ENCODE measurements at places on chromosomes 3 and 15.

DNA sequence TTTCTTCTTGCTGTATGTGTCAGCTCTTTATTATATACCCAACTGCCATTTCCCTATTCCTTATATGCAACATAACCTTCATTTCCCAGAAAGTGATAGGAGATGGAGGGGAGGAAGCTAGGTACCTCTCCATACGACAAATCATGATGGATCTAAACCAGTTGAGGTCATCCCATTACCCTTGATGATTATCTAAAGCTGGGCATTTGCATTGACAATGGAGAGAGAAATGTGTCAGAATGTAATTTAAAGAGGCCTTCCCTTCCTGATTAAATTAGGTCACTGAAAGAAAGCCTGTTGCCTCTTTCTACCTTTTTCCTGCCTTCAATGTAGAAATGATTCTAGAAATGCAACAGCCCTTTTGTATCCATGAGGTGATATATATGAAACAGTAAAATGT, 81.9 kb downstream of the SUCNR1 start:
- no peak for DNase-seq

GRCh38 chr3:116077557-116077956, 367.7 kb downstream of the LSAMP start:
- no peak for DNase-seq

- no peak for DNase-seq
Observed at GRCh38 chr3:55782351-55782750, 295.2 kb upstream of the WNT5A start.

DNA sequence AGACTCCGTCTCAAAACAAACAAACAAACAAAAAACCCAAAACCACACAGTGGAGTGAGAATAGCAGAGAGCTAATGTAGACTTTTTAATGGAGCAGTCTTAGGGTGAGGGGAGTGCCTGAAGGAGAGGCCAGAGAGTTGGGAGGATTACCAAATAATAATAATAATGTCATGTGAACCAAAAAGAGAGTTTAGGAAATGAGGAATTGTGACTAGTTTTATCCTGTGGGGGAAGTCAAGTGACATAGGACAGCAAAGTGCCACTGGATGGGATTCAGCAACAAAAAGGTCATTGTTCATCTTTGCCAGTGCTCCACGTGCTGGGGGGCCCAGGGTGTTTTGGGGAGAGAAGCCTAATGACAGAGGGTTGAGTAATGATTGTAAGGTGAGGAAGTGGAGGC, 12.9 kb downstream of the GPR87 start:
- DNase-seq = no peak

GRCh38 chr3:66971891-66972551, 26.1 kb upstream of the KBTBD8 start:
- peak; percentile 73 for DNase-seq

DNA sequence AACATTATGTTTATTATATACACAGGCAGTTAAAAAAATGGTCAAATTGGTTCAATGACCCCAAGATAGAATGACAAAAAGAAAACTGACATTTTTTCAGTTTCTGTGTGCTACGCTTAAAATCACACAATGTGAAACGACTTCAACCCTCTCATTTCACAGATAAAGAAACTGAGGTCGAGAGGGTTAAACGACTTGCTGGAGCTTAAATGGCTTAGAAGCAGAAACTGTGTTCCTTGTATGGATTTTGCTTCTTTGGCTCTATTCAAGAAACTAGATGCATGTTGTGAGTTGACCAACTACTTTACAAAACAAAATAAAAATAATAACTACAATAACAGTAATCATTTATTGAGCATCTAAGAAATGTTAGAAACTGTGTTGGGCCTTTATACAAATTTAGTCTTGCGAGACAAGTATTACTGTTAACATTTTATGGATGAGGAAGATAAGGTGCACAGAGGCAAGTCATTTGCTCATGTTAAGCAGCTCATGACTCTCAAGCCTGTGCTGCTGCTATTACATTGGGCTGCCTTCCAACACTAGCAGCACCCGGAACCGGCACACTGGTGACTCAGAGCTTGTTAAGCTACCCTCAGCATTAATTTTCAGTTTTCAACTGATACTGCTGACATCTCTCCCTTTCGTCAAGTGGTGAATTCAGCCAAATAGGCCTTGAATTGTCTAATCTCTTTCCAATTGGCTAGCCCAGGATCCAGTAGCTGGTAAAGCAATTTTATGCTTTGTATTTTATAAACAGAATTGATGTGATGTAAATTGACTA, 487.6 kb downstream of the NAALADL2 start:
- peak; percentile 74 for DNase-seq

DNA sequence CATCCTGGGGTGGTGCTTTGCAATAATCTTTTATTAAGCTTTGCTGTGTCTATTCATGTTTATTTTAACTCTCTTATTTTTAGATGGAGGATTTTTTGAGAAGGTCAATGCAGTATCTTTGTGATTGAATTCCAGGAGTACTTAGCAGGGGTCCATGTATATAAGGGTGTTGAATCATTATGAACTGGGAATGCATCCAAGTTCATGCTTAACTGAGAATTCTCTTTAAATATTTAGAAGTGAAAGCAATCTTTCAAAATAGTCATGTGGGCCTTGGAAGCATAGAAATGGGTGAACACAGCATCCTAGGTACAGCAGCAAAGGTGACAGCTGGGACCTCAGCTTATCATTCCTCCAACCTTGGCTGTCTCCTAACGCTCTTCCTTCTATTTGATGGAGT, 27.3 kb downstream of the SPTSSB start:
- DNase-seq = no peak

GRCh38 chr15:58549013-58549784, 117.4 kb downstream of the LIPC start:
- peak; percentile 20 for DNase-seq

DNA sequence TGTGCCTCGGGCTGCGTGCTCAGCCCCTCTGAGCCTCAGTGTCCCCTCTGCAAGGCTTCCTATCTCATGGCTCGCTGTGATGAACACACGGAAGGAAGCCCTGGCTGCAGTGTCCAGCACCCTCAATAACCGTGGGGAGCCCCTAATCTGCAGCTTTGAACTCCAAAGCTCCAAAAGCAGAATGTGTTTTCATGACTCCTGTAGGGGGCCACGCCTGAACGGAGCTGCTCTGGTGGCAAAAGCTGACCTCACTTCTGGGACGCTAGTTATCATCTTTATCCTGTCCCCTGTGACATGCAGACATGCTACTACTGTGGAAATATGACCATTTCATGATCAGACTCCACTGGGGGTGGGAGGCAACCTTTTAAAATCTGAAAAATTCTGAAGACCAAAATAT, 98.8 kb downstream of the SEC22A start:
- no peak for DNase-seq

DNA sequence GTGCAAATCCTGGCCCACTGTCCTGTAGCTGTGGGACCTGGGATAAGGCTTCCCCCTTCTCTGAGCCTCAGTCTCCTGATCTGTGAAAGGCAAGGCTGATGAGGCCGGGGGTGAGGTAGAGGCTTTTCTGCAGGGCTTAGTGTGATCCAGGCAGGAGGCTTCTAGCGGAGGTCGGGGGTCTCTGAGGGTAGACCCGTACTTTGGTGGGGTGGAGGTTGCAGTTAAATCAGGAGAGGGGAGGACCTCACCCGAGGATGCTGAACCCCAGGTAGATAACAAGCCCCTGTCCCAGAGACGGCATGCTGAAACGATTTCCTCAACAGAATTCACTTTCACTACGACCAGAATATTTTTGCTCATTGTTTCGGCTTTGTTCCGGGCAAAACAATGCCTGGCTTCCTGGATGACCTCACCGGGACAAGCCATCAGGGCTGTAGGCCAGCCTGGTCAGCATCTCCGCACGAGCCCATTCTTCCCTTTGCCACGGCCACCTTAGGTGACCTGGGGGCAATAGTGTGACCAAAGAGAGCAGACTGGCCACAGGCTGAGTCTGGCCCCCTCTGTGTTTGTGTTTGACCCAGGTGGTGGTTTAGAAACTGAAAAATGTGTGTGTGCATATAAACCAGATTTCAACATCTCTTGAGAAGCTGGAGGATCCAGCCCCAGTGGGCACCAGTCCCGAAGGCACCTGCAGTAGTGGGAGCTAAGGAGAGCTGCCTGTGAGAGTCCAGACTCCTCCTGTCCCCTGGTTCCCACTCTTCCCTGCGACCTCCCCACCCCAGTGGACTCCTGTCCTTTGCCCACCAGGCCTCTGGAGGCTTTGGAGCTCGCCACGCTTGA, 33.0 kb downstream of the SLC6A6 start:
- DNase-seq = peak; percentile 40

- no peak for DNase-seq
Observed at GRCh38 chr3:9606108-9606507, 43.2 kb upstream of the MTMR14 start.

GRCh38 chr3:62237286-62237948, 135.9 kb downstream of the FEZF2 start:
- DNase-seq = no peak

GRCh38 chr3:13507247-13507569, 27.1 kb downstream of the HDAC11 start:
- no peak for DNase-seq

GRCh38 chr15:75023181-75023871, at the start of gene PPCDC:
Gene PPCDC (plus strand): TSS chr15:75023590. CDS start chr15:75028319, 4,729 bp downstream.
- peak; percentile 97 for DNase-seq

DNA sequence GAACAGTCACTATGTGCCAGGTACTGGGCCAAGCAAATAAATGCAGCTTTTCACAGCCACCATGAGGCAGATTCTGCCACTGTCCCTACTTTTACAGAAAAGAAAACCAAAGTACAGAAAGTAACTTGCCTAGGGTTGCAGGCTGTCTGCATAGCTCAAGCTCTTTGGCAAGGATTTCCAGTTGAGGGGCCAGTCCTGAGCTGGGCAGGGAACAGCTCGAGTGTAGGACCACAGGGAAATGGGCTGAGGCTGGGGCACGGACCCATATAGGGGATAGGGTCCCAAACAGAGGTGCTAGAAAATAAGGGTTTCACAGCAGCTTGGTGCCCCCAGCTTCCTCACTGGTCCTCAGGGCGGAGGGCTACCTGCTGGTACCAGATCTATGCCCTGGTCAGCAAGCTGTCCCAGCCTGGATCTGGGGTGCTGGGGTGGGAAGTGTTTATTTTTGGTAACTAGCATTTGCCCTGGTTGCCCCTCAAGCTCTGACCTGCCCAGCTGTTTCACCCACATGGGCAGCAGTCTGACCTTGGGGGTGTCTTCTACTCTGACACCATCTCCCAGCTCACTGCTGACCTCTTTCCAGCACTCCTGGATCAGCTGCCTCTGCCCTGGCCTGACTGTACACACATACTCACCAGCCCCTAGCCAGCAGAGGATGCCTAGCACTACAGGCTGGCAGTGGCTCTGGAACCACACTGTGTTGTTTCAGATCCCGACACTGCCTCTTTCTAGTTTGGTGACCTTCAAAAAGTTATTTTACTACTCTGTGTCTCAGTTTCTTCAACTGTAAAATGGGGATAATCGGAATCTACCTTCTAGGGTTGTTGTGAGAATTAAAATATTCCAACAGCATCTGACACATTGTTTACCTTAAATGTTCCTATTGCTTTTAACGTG, 16.2 kb downstream of the MRAS start:
- no peak for DNase-seq

GRCh38 chr3:189122110-189122509, 49.7 kb upstream of the TPRG1 start:
- no peak for DNase-seq

DNA sequence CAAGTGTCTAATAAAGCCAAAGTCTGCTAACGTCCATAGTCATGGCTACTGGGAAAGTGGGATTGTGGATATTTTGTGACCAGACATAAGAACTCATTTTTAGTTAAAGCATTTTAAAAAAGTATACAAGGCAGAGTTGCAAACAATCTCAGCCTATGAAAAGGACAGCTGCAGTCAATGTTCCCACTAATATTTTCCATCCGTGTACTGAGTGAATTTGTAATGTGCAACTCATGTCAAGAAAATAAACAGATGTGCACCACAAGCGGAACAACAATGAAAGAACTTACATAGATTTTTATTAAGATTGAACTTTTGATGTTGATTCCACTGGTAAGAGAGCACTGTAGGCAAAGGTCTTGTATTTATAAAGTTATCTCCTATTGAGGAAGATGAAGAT, 231.3 kb upstream of the SEMA6D start:
- DNase-seq = no peak

DNA sequence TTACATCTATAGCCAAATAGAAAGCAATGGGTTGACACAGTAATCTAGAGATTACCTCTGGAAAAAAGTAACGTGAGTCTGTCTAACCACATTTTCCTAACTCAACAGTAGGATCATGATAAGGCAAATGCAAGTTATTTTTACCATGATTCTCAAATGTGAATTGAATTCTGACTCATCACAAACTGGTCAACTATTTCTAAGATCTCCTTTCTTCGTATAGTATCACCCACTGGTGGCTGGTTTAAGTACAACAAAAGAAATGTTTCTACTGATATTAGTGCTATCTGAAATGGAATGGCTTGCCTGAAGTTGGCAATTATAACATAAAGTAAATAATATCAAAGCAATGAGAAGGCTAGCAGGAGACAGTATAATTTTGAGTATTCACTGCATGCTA, 102.2 kb downstream of the ABI3BP start:
- DNase-seq = no peak

DNA sequence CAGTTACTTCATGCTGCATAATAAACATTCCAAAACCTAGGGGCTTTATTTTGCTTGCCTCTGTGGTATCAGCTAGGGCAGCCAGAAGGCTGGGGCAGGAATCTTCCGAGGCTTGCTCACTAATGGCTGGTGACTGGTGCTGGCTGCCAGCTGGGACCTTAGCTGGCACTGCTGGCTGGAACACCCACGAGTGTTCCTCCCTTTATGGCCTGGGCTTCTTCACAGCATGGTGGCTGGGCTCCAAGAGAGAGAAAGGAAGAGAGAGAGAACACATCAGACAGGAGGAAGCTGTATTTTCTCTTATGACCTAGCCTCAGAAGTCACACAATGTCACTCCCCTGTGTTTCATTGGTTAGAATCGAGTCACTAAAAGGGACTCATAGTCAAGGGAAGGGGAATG, 23.9 kb upstream of the CDCP1 start:
- DNase-seq = no peak

GRCh38 chr15:34119291-34119690, 17.4 kb downstream of the PGBD4 start:
- DNase-seq = no peak

DNA sequence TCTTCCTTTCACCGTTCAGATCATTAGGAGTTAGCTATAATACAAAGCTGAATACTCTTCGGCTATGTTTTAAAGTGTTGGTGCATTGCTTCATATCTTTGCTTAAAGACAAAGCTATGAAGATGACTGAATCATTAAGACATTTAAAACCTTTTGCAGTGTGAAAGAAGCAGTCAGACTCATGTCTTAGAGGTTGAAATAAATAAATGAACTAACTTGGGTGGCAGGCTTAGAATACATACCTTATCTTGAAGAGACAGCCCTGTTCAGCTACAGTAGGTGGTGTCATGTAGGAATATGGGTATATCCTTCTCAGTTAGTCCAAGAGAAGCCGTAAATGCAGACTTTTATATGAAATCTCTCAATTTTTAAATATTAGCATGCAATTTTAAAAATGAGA, 63.4 kb downstream of the OPA1 start:
- no peak for DNase-seq

DNA sequence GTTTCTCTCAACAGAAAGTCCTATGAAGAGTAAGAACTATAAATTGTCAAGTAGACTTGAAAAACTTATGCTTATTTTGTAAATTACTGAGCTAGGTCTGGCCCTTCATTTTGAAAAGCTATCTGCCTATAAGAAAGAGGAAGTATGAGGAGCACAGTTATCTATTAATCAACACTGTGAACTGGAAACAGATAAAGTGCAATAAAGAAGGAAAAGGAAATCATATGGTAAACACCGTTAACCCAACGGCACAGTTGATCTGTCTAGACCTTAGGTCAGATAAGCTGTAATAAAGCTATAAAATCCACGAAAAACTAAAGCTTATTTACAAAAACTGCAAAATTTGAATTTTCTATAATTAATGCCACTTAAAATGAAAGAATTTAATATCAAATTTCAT, 242.5 kb downstream of the ZBTB20 start:
- no peak for DNase-seq

- DNase-seq = no peak
Observed at GRCh38 chr15:73744293-73744692, 8.9 kb downstream of the INSYN1 start.
